ENCODE measurements at places on chromosomes 5 and 9.

DNA sequence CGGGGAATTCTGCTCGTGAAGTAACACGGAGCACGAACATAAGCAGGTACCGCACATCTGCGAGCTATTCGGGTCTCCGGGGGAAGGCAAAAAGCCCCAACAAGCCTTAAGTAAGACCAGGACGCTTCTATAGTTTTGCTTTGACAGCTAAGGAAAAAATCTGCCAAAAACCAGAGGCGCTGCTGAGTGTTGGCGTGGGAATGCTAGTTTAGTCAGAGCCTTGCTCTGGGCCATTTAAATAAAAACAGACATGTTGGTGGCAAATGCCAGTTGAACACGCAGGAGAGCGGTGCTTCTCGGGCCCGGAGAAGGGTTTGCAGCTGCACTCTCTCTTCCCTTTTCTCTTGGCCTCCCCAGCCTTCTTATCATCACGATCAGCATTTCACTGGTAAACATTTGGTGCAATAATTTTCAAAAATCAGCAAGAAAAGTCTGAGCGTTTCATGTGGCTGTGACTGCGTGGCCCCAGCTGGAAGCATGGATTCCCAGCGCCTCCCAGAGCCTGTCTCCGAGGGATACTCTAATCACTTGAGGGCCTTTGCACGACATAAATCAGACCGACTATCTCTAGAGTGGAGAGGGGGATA lies 6.4 kb upstream of the NOTCH1 start:
- DNase-seq: no peak

- no peak for DNase-seq
Measured at GRCh38 chr9:105479846-105480245, 32.0 kb downstream of the FSD1L start.

DNA sequence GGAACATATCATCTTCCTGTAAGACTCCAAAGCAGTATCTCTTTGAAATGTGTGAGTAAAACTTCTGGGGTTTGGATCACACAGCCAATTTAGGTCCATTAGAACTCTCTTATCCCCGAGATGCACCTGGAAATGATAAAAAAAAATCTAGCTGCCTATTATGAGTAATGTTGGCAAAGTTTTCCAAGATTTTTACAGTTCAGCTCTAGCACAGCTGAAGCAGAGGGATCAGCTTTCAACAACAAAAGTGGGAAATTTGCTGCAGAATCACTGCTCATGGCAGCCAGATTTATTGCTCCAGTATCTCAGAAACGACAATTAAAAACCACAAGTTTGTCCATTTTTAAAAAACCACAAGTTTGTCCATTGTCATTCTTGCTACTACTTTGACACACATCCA lies 292.2 kb downstream of the IRX2 start:
- DNase-seq: no peak

DNA sequence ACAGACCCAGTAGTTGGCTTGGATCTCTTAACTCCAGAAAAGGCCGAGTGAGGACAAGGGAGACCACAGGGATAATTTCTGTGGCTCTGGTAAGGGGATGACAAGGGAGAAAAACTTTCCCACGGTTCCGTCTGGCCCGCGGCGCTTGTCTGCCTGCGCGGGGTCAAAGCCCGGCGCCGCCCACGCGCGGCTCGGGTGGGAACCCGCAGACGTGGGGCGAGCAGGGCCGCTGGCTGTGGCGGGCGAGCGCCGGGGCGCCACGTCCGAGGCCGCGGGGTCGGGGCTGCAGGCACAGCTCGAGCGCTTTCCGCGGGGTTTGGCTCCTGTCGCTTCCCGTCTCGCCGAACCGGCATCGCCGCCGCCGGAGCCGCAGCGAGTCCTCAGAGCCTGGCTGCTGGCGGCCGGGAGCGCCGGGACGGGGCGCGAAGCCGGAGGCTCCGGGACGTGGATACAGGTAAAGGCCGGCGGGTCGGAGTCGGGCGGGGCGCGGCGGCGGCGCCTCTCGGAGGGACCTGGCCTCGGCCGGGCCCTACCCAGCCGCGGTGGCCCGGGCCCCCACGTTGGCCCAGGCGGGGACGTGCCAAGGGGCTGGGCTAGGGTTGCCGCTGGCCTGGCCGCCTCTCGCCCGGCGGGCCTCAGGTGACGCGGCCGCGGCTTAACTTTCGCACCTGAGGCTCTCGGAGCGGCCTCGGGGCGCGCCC lies at the start of gene RNF180:
Gene RNF180 (plus strand): TSS at position 344 of the 701 bp plus-strand sequence. CDS start 34,965 bp downstream, outside the sequence.
- DNase-seq: no peak

GRCh38 chr5:40790947-40791593 lies 7.1 kb downstream of the PRKAA1 start:
- no peak for DNase-seq

DNA sequence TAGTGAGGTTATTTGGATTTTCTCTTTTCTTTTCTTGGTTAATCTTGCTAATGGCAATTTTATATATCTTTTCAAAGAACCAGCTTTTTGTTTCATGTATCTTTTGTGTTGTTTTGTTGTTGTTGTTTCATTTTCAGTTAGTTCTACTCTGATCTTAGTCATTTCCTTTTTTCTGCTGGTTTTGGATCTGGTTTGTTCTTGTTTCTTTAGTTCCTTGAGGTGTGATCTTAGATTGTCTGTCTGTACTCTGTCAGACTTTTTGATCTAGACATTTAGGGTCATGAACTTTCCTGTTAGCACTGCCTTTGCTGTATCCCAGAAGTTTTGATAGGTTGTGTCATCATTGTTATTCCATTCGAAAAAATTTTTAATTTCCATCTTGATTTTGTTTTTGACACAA lies 399.7 kb downstream of the TLE1 start:
- no peak for DNase-seq

DNA sequence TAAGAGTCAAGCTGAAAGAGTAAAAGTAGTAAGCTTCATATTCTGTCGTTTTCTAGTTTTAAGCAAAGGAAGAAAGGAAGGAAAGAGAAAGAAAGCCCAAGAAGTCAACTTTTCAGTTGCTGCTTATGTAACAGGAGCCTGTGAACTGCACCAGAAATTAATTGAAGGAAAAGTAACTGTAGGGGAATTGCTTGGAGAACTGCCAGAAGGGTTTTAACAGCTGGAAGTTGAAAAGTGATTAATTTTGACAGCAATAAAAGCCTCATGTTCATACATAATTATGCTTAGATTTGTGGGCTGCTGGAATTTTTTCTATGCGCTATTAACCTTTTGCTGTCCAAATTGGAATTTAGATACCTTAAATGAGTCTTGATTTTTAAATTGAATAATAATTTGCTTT lies 255.7 kb downstream of the ENC1 start:
- peak; percentile 79 for DNase-seq

DNA sequence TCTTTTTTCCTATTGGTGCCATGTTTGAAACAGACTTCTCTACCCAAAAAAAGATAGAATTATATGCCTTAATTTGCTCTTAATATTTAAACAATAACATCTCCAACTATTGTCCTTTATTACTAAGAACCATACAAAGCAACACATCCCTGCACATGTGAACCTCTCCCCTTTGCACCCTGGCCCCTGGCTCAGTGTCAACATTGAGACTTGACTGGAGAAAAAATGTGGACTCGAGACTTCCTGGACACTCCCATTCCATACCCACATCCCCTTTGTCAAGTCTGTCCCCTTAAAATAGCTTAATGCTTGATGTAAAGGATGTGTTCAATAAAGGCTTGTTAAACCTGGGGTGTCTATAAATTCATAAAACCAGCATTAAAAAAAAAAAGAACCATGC lies 53.2 kb downstream of the TTC39B start:
- no peak for DNase-seq

All from NCI-H1694 (cell line).